Erythroblast (primary cell): ENCODE measurements at places on chromosomes 7 and 10.

GRCh38 chr10:129896136-129896859, 67.8 kb downstream of the EBF3 start:
- DNase-seq: no peak

- DNase-seq: no peak
These were observed 69.0 kb downstream of the AHR start for GRCh38 chr7:17367502-17367901.

GRCh38 chr7:116753130-116753529, 81.1 kb downstream of the MET start:
- DNase-seq: no peak

- no peak for DNase-seq
These were observed 50.3 kb downstream of the HIP1 start for GRCh38 chr7:75688200-75689136.

GRCh38 chr10:29471544-29471859, 163.3 kb downstream of the SVIL start:
- DNase-seq: no peak

DNA sequence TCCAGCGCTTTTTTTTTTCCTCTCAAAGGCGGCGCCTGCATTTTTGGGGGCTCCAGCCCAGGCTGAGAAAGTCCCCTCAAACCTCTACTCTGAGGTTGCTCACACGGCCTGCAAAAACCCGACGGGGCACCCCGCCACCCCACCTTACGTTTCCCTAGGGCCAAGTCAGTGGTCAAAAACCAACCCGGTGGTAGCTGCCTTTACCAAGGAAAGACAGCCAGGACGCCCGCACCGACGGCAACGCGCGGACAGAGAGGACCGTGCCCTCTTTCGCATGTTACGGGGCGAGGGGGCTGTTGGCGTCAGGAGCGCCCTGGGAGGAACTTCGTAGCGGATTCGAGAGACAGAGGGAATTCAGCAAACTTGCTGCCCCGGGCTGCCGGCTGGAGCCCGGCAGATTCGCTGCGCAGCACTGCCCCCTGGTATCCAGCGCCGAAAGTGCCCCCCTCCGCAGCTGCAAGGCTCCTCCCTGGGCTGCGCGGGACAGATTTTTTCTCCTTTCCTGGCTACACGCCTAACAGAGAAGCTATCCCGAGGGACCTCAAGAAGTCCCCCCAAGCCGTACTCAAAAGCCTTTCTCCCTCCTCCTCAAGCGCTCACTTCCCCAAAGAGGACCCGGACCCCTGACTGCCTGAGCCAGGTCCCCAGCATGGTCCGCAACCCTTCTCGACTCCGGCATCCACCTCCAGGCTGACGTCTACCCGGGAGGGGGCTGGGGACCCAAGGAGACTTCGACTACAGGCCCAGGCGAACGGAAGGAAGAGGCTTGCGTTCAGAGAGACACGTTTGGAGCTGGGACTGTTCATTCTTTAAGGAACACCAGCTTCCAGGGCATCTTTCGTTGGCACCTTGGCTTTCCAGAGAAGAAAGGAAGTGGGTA, 27.7 kb upstream of the VAX1 start:
- peak; percentile 36 for DNase-seq

DNA sequence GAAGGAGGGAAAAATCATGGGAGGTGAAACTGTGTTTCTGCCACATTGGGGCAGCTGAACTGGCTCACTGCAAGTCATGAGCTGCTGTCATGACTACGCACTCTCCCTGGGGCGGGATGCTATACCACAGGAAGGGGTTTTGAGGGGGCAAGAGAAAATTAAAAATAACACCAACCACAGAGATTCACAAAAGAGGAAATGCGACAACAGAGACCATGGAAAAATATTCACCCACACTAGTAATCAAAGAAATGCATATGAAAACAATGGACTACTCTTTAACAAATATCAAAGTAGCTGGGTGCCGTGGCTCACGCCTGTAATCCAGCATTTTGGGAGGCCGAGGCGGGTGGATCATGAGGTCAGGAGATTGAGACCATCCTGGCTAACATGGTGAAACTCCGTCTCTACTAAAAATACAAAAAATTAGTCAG, 65.2 kb upstream of the TM9SF3 start:
- DNase-seq: no peak

GRCh38 chr7:135661311-135662122, 797 bp upstream of the STMP1 start:
- DNase-seq: peak; percentile 87

- no peak for DNase-seq
These were observed 5.8 kb downstream of the ADO start for GRCh38 chr10:62810156-62810902.

- DNase-seq: no peak
These were observed 345.1 kb downstream of the PHTF2 start for GRCh38 chr7:78143661-78144060.

GRCh38 chr10:126931544-126931943, 26.3 kb downstream of the DOCK1 start:
- DNase-seq: no peak

DNA sequence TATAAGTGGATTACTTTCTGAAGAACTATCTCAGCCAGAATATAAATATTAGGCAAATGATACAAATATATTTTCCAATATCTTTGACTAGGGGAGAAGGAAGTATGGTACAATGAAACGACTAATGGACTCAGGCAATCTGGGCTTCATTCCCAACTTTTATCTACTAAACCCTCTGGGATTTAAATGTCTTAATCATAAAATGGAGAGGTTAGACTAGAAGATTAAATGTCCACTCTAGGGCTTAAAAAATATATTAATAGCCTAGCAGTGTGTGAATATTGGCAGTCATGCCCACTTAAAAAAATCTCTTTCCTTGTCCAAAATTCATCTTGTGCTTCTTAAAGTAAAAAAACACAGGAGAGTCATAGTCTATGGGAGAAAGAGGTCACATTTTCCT, 98.3 kb downstream of the CTTNBP2 start:
- DNase-seq: no peak

GRCh38 chr10:76764177-76764576, 873.4 kb downstream of the KCNMA1 start:
- DNase-seq: no peak

GRCh38 chr10:31765541-31765940, 163.1 kb downstream of the ARHGAP12 start:
- DNase-seq: no peak

- DNase-seq: peak; percentile 30
These were observed 3.0 kb downstream of the ADCK2 start for GRCh38 chr7:140675726-140676125.
